Stimulated activated CD4-positive, alpha-beta T cell treated with anti-CD3 and anti-CD28 coated beads, TNF-alpha, amount 100 ng/mL, for 24 hours (primary cell): ENCODE measurements at places on chromosomes 12 and 14.

DNA sequence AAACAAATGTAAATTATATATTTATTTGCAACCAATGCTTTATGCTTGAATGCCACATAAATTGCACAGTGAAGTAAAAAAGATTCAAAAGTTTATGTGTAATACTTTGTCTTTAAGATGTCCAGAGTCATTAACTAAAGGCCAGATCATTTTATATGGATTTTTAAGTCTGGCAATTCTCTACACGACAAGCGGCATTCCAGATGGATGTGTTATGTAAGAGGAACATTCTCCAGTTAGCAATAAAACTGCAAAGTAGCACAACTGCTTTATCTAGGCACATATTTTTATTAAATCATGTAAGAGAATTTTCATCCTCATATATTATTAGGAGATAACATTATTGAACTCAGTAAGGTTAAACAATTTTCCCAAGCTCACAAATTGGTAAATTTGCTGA is 1717.7 kb upstream of the SEL1L start:
- no peak for DNase-seq

DNA sequence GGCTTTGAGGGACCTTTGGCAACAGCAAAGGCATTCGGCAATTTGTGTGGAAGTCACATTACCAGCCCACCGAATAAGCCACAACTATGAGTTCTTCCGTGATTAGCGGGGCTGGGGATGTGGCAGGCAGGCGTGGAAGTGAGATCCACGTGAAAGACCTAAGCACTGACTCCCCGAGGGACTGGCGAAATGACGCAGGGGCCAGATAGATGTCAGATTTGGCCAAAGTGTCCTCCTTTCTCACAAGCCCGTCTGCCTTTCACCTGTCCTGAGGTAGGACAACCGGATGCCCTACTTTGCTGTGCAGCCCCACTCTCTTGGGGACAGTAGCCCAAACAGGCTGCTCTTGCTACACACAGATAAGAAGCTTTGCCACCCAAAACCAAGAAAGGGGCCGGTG is 54.5 kb downstream of the DPF3 start:
- DNase-seq = no peak

GRCh38 chr12:1918081-1918883 is at the start of gene CACNA2D4:
TSS of gene CACNA2D4 (minus strand) at chr12:1918652. CDS start at chr12:1918473, 179 bp downstream.
- no peak for DNase-seq

DNA sequence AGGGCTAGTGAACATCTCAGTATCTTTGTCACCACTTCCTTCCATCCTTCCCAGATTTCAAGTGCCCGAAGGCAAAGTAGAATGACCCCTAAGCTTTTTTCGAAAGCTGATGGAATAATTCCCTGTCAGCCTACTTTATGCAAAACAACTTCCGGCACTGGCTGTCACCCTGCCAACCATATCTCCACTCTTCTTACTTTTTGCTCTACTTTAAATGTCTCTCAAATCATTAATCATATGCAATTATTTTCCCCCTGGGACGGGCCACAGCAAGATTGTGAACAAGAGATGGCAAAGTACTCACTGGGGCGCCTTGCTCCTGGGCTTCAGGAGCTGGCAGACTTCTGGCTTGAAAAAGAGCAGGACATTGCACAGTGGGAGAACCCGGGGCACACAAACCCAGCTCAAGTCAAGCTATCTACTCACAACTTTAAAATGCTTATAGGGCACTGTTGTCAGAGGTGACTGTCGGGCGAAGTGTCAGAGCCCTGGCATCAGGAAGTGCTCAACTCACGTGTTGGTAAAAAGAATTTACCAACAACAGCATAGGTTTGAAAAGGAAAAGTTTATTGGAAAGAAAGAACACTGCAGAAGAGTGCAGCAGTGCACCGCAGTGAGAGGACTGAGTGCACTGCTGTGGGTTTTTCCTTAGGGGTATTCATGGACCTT is 373.5 kb downstream of the PAWR start:
- no peak for DNase-seq

GRCh38 chr14:70909733-70910614 is 2.7 kb downstream of the PCNX1 start:
- DNase-seq = no peak

DNA sequence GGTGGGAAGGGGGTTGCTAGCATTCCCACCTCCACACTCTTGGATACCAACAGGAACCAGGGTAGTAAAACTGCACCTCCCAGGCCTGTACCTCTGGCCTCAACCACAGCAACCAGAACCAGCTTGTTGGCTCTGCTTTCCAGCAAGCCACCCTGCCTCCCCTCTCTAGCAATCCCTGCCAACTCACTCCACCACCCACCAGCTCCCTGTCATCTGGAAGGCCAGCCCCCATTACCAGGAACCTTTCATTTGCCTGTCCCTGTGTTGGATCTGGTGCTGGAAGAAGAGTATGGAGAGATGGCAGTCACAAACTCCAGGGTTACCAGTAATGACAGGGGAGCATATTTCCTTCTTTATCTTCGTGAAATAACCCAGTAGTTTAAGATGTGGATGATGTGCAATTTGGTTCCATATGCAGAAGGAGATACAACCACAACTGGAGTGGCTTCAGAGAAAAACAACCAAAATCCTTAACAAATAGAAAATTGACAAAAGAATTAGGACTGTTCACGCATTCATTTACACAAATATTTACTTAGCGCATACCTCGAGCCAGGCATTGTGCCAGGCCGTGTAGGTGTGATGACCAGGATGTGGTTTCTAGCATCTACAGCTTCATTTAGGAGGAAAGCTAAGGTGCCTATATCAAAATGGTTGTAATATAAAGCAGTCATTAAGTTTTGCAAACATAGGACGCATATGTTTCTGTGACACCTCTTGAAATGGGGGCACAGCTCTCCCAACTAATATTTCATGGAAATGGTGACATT is 3.4 kb downstream of the B4GALNT3 start:
- DNase-seq = no peak

DNA sequence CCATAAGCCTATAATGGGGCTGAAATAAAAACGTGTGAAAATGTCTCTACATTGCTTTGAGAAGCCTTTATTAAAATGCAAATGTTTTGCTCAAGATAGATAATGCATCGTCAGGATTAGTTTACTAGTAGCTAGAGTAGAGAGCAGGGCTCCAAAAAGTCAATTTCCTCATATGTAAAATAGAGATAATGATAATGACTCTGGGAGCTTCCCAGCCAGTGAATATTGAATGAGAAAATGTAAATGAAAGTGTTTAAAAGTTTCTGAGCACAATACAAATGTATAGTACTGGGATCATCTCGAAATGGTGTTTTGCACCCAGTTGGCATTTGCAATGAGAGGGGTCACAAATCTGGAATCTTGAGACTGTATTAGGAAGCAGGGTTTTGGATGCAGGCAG is 135.3 kb downstream of the OTOGL start:
- no peak for DNase-seq

- no peak for DNase-seq
These were observed 103.4 kb downstream of the EFCAB11 start for GRCh38 chr14:89851106-89851505.

DNA sequence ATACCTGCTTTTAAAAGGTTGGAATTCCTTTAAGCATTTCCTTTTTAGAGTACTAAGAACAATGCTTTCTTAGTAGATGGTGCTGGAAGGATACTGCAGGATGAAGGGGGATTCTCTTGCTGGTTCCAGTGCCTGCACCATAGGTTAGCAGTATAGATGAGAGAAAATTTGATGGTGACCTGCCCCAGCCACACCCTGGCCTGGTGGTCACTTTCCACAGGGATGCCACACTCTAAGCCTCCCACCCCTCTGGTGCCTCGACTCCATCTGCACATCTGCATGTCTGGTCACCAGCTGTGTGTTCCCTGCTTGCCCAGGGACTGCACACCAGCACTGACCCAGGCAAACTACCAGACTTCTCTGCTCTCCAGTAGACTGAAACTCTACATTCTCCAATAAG is 19.1 kb downstream of the SLC2A3 start:
- DNase-seq = no peak

DNA sequence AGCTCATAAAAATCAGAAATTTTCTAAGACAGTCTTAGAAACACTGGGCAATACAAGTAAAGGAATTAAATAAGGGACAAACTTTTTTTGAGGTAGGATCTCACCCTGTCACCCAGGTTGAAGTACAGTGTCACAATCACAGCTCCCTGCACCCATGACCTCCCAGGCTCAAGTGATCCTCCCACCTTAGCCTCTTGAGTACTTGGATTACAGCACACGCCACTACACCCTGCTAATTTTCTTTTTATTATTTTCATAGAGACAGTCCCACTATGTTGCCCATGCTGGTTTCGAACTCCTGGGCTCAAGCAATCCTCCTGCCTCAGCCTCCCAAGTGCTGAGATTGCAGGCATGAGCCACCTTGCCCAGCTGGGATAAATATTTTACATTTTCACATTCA is 90.3 kb downstream of the USP15 start:
- no peak for DNase-seq

- DNase-seq = no peak
These were observed 111.0 kb upstream of the HIF1A start for GRCh38 chr14:61584331-61584741.

GRCh38 chr12:32706335-32707024 is 27.4 kb downstream of the DNM1L start:
- no peak for DNase-seq

DNA sequence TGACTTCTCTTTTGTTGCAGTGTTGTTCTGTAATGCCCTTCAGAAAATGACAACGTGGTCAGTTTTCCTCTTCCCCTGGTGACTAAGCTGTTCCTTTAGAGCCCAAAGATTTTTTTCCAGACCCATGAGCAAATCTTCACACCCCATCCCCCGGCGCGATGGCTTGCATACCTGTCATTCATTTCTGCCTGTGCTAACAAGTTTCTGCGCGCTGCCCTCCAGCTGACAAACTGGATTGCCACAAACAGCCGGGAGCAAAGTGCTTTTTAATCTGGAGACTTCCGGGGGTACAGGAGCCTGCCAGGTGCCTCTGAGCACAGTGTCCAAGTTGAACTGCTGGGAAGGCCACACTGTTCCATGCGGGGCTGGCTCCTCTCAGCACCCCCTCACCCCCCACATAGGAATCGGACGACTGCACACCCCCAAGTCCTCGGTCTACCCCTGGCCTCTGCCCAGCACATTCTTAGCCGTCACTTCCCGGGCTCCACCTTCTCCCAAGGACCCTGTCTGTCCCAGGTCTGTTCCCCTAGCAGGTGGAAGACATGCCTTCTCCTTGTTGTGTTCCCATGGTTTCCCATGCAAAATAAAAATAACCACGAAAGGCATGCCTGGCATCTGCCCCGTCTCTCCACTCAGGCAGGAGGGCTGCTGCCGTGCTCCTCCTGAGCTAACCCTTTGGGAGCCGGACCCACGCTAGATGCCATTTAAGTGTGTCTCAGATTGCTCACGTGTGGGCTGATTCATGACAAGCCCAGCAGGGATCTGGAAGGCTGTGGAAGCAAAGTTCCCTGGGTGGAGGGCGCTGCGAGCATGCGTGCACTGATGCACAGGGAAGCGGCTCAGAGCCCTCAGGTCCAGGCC is 14.1 kb downstream of the RILPL1 start:
- no peak for DNase-seq

DNA sequence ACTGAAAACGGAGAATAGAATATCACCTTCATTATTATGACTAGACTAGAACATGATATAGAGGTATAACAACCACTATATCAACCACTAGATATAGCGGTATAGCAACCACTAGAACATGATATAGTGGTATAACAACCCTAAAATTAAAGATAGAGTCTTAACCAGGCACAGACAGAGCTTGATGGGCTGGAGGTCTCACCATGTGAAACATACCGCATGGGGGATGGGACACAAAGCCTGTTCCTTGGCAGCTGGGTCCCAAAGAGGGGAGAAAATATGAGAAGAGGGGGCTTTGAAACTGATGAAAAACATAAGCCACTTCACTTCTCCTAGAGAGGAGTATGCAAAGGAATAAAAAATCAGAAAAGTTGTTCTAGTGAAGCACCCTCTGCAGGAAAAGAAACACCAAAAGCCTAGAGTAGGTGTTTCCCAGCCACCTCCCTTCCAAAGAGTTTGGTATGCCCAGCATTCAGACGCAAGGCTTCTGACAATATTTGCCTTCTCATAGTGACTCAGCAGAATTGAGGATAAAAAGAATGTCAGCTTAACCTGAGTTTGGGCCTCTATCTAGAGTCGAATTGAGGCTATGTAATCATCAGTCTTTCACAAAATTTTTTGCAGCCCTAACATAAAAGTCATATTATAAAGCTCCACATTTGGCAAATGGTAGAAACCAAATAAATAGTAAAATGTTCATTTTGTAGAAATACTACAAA is 316.4 kb downstream of the NOVA1 start:
- no peak for DNase-seq

DNA sequence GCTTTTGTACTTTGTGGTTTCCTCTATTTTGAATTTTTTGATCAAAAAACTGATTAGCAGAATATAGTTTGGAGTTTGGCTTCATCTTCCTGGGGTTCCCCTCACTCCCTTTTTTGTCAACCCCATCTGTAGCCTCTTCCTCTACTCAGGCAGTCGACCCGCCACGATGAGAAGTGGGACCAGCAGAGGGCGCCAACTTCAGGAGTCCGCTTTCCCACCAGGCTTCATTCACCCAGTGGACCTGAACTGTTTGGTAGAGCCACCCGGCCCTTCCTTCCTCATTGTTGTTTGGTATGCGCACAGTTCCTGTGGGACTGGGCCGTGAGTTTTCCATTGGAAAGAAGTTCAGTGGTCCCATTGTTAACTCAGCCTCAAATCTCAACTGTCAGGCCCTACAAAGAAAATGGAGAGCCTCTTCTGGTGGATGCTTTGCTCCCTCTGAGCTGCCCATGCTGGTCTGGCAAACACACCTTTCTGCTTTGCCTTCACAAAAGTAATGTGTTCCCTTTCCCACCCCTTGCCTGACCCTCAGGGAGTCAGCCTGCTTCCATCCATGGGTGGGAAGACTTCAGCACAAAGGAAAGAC is 21.7 kb downstream of the TMBIM6 start:
- peak; percentile 65 for DNase-seq

DNA sequence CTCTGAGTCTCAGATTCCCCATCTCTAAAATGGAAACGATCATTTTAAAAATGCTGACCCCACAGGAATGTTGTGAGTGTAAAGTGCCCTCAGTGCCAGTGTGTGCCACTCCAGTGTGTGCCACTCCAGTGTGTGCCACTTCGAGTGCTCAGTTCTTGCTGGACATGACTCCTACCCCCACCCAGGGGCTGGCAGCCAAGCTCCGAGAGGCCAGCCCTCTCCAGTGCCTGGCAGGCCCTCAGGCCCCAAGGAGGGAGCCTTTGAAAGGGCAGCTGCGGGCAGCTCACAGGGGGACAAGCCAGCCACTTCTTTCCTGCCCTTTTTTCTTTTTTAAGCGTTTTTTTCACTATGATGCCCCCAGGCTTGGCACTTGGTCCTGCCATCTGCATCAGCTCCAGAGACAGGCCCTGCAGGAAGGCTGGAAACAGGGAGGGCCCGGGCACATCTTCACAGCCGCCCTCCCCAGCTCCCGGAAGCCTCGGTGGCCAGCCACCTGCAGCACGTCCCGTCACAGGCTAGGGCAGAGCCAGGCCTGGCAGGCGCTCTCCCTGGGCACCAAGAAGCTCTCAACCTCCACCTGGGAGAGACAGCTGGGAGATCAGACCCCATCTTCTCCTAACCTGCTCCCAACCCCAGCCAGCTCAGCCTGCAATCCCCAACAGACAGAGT is 29.8 kb downstream of the NCOR2 start:
- no peak for DNase-seq
